ENCODE measurements at places on chromosomes 3 and 15.
A peak's percentile ranks its signal among the peaks of the same experiment; 100 is the strongest.

- peak; percentile 10 for DNase-seq
Observed at GRCh38 chr3:122576174-122576940, 1.1 kb upstream of the PARP15 start.

DNA sequence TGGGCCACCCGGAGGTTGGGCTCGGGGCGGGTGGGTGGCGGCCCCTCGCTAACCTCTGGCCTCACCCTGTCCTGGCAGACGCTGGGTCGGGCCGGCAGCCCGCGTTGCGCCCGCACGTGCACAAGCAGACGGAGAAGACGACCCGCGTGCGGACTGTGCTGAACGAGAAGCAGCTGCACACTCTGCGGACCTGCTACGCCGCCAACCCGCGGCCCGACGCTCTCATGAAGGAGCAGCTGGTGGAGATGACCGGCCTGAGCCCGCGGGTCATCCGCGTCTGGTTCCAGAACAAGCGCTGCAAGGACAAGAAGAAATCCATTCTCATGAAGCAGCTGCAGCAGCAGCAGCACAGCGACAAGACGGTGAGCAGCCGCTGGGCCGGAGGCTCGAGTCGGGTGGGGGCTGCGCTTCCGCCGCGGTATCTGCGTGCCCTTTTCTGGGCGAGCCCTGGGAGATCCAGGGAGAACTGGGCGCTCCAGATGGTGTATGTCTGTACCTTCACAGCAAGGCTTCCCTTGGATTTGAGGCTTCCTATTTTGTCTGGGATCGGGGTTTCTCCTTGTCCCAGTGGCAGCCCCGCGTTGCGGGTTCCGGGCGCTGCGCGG, 3.7 kb downstream of the ISL2 start:
- peak; percentile 26 for DNase-seq

DNA sequence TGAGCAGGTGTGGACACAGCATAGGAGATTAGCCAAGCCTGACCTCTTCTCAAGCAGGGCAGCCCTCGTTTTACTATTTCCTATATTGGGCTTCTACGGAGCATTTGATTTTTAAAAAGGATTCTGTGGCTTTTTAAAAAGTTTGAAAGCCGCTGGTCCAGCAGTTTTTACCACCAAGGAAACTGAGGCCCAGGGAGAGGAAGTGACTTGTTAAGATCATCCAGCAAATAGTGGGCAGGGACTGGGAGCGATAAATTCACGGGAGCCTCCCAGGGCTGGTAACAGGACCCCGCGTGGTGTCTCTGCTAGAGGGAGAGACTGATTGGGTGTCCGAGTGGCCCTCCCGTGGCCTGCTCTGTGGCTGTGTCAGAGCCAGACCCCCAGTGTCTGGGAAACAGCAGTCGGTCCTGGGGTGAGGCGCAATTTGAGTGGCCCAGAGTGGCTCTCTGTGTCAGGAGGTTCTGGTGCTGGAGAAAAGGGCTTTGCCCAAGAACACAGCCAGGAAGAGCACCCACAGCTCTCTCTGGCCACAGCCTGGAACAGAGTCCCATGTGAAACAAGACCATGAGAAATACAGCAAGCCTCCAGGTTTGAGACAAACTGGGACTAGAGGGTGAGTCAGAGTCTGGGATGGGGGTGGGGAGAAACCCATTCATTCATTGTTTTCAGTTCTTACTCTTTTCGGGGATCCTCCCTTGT, 4.2 kb downstream of the FURIN start:
- DNase-seq, result peak; percentile 84

- peak; percentile 91 for DNase-seq
Observed at GRCh38 chr15:63501256-63502089, 2.9 kb upstream of the USP3 start.

GRCh38 chr15:80214910-80215309, 37.1 kb downstream of the CTXND1 start:
- DNase-seq, result no peak

GRCh38 chr3:193982258-193982659, 153.7 kb upstream of the HES1 start:
- peak; percentile 42 for DNase-seq

DNA sequence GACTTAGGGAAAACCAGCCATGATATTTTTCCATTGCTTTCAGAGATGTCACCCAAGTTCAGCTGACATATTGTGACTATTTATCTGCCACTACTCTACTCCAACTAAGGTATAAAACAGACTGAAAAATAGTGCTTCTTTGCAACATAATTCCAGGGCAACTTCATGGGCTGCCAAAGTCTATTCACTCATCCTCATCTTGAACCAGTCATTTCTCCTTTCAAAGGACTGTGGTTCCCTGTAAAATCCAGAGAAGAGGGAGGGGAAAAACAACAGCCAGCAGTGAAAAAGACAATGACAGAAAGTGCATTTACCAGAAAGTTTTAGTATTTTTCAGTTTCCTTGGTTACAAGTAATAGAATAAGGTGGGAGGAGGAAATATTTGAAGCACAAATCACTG, 191.1 kb downstream of the EFHB start:
- no peak for DNase-seq

GRCh38 chr15:98421419-98422129, 226.8 kb upstream of the IGF1R start:
- peak; percentile 46 for DNase-seq

GRCh38 chr3:128466840-128467541, at the start of gene DNAJB8:
Gene DNAJB8, minus strand, starts transcription at chr3:128466890. Its CDS starts 3,645 bp downstream, at chr3:128463245.
- no peak for DNase-seq

DNA sequence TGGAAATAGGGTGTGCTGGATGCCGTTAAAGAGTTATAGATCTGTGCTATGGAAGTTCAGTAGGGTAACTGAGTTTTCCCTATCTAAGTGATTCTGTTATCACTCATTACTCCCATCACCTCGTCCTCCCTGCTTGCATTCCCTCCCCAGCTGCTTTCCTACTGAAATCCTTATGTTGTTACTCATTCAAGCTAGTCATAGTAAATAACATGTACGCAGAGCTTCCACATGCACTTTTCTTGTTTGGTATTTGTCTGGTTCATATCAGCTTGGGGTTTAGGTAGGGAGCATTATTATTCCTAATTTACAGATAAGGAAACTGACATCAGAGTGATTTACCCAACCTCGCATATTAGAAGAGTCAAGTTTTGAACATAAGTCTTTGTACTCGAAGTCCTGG, 135.1 kb downstream of the HCN4 start:
- DNase-seq, result no peak

- DNase-seq, result peak; percentile 53
Observed at GRCh38 chr3:150443331-150443741, 35.2 kb downstream of the TSC22D2 start.

- DNase-seq, result no peak
Observed at GRCh38 chr3:53974324-53974723, 82.7 kb upstream of the SELENOK start.

DNA sequence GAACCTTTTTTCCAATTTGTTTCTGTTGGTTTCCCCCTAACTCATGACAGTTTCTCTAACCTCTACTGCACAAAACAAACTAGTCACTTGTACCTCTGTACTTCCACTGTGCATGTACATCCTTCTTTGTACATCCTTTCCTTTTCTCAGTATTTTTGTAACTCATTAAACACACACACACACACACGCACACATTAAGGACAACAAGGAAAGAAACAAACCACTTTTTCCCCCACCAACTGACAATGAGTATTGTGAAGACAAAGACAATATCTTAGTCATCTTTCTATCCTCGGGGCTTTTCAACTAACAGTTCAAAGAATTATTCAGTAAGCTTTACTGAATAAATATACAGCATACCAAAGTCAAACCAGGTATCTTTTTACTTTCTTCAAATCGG, 170.5 kb downstream of the VPS13C start:
- DNase-seq, result no peak

DNA sequence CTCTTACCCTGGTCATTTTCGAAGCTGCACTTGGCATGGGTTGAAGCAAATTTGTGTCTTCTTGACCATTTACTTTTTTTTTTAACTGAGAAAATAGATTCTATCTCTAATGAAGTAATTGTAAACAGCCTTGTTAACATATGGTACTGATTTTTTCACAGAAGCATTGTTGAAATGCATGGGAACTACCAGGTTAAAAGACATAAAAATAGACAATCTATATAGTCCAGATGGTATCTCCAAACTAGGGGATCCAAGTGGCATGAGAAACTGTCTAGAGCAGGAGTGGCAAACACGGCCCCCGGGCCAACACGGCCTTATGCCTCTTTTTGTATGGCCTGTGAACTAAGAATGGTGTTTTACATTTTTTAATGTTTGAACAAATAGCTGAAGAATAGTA, 41.9 kb downstream of the CACNA1D start:
- no peak for DNase-seq

GRCh38 chr3:157117875-157118654, 41.9 kb downstream of the CCNL1 start:
- no peak for DNase-seq

GRCh38 chr3:98188545-98188944, 22.0 kb downstream of the OR5H15 start:
- no peak for DNase-seq

GRCh38 chr3:150149651-150150051, 179.0 kb upstream of the PFN2 start:
- DNase-seq, result peak; percentile 91

DNA sequence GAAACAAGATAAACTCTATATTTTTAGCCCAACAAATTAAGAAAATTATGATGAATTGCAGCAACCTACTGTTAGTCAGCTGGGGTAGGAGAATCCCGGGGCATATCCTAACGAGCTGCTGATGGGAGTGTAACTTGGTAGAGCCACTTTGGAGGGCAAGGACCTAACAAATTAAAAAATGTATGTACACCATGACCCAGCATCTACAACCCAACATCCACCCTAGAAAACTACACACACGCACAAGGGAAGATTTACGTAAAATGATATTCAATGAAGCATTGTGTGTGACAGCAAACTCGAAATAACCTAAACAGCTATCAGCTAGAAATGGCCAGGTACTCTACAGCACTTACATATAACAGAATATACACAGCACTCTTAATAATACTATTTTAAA, 1.9 kb downstream of the BCL2A1 start:
- DNase-seq, result no peak

DNA sequence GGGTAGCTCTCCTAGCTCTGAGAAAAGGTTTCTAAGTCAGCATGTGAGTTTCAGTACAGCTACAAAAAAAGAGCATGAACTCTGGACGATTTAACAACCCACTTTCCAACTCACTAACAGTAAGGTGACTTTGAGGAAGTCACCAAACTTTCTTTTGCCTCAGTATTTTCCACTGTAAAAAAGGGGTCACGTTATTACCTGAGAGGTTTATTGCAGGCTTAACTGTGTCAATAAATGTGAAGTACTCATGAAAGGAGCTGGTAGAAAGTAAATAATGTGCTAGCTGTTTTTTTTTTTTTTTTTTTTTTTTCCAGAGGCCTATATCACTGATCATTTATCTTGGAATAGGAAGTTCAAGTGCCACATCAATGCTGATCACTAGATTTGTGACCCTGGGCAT, 89.3 kb downstream of the PLSCR2 start:
- no peak for DNase-seq

GRCh38 chr3:142459096-142459495, 11.3 kb upstream of the XRN1 start:
- no peak for DNase-seq

GRCh38 chr3:81270603-81271379, 490.7 kb downstream of the GBE1 start:
- no peak for DNase-seq

DNA sequence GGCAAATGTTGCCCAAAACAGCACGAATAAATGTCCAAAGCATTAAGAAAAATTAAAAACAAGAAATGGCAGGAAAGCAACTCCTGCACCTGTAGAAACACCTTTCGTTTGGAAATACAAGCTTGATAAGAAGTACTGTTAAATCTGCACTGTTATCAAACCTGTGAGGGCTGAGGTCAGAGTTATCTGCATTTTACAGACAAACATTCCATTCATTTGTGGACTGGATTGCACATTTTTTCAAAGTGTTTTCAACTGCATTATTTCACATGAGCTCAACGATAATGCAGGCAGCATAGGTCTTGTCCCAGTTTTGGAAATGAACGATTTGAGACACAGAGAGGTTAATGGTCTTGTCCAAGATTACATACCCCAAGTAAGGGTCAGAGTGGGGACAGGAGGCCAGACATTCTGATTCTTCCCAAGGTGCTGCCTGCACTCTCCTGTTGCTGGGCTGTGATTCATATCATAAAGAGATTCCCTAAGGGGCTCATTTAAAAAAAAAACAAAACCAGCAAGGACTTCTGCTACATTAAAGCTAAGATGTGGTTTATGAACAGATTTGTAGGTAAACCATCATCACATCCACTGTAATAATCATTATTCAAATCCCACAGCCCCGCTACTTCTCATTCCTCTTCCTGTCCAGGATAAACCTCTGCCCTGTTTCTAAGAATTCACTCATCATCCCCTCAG, 13.0 kb downstream of the GUCA1C start:
- DNase-seq, result peak; percentile 2

- peak; percentile 44 for DNase-seq
Observed at GRCh38 chr3:78659386-78659987, 1108.3 kb downstream of the ROBO1 start.

DNA sequence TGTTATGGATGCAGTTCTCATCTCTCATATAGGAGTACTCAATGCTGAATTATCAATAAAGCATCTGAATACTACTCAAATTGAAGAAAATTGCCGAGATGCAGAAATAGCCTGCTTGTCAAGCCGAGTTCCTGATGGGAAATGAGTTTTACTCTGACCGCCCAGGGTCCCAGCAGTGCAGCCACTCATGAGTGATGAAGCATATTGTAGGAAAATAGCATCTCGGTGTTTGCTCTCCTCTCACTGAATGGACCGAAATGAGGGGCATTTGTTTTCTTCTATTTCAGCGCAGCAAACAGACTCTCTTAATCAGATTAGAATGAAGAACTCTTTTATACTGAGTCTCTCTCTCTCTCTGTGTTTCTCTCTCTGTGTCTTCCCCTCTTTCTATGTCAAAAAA, 190.0 kb downstream of the GABRB3 start:
- no peak for DNase-seq

DNA sequence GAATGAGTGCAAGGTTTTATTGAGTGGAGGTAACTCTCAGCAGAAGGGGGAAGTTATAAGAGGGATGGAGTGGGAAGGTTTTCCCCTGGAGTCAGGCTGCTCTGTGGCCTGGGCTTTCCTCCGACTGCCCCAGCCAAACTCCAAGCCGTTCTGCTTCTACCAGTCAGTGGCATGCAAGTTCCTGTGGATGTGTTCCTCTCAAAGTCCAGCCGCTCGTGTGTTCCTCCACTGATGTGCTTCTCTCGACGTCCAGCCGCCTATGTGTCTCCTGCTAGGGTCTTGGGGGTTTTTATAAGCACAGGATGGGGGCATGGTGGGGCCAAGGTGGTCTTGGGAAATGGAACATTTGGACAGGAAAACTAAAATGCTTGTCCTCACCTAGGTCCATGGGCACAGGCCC, 9.0 kb upstream of the U2SURP start:
- no peak for DNase-seq

- no peak for DNase-seq
Observed at GRCh38 chr3:102057781-102058421, 208.6 kb downstream of the NFKBIZ start.

DNA sequence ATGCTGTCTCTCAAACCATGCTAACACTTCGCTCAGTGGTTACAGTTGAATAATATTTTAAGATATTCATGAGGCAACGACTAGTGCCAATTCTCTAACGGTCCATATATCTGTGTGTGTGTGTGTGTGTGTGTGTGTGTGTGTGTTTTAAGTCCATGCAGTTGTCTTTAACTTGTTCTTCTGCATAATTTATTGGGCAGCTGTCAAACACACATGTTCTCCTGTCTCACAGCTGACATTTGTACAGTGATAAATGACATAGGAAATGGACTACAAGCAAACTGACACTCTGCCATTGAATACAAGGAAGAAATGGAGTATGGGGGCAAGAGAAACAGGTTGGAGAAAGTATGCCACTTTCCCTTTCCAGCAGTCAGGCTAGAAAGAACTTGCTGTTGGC, 172.0 kb downstream of the PDZRN3 start:
- no peak for DNase-seq

- no peak for DNase-seq
Observed at GRCh38 chr3:95511828-95512227, 1302.6 kb upstream of the EPHA6 start.
